H9 (cell line): ENCODE measurements at places on chromosomes 3 and 15.
A peak's percentile ranks its signal among the peaks of the same experiment; 100 is the strongest.

DNA sequence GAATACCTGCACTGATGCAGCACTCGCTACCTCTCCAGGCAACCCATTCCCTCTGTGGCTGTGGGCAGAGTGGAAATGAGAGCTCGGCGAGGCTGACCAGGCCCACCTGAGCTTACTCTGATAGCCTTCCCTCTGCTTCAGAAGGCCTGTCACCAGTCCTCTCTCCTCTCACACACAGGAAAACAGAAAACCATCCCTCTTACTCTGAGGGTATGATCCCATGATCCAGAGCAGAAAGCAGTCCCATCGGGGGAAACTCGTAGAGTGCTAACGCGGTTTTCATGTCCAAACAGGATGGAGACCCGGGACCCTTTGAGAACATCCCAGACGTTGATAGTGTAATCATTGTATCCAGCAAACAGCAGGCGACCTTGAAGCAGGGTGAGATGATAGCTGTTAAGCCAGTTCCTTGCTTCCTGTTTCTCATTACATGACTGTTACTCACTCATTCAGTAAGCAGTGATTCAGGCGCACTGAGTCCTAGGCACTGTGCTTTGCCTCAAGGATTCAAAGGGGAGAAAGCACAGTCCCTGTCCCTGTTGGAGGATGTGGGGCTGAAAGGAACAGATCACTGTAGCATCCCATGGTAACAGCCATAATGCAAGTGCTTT, 11.8 kb upstream of the BCL2L10 start:
- DNase-seq: no peak

GRCh38 chr3:8954938-8955763, 8.1 kb downstream of the RAD18 start:
- DNase-seq: no peak

GRCh38 chr3:155282385-155283091, 10.9 kb downstream of the STRIT1 start:
- DNase-seq: no peak

- peak; percentile 86 for DNase-seq
These were observed 62.8 kb upstream of the MEX3B start for GRCh38 chr15:82108489-82109078.

GRCh38 chr3:13505147-13506130, 25.3 kb downstream of the HDAC11 start:
- DNase-seq: no peak

GRCh38 chr15:100106732-100107131, 235.0 kb downstream of the ADAMTS17 start:
- DNase-seq: no peak
